NCI-H187 treated with DMSO at 0.1 percent for 48 hours (cell line): ENCODE measurements at places on chromosomes 16 and 17.

DNA sequence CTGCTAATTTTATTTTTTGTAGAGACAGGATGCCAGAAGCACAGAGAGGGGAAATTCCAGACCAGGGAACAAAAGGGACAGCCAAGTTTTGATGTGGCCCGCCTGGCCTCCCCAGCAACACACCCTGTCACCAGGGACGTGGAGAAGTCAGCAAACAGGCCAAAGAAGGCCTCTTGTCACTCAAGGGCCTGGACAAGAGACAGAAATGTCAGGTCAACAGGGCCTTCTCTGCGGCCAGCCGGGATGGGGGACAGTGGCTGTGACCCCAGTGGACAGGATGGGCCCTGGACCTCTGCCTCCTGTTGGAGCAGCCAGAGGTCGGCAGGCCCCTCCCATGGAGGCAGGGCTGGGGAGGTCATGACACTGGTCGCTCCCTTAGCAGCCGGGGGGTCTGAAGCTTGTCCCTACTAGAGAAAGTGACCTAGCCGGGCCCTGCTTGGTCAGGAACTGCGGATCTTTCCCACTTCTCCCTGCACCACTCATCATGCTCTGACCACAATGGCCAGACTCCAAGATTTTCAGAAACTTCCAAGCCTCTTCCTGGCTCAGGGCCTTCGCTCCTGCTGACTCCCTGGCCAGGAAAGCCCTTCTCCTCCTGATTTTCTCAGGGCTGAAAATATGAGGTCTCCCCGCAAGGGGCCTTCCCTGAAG, 9.2 kb upstream of the TVP23A start:
- no peak for DNase-seq

DNA sequence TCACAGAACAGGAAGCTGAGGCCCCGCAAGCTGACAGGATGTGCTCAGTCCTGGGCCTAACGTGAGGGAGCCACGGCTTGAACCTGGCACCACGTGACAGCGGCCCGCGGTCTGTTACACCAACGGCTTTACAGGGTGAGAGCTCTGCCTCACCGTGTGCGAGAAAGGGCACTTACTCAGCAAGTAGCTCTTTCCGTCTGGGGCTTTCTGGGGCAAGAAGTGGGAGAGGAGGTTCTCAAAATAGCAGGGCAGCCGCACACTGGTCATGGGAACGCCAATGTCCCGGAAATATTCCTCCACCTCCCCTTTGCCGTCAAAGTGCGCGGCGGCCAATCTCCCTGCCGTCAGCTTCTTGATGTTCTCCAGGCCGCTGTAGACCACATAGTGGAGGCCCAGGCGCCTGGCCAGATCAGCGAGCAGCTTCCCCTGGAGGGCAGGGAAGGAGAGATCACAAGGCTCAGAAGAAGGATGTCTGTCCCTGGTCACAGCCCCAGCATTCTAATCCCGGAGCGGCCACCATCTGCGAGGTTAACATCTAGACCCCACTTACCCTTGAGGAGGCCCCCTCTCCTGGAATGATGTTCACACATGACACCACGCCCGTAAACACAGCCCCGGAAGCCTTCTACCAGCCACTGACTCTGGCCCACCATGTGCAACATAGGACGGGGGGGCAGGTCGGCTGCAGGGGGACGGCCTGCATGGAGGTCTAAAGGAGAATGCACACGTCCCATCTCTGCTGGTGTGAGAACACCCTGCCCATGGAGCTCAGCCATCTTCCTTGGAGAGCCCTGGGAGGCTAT, 8.2 kb downstream of the NMRAL1 start:
- no peak for DNase-seq

DNA sequence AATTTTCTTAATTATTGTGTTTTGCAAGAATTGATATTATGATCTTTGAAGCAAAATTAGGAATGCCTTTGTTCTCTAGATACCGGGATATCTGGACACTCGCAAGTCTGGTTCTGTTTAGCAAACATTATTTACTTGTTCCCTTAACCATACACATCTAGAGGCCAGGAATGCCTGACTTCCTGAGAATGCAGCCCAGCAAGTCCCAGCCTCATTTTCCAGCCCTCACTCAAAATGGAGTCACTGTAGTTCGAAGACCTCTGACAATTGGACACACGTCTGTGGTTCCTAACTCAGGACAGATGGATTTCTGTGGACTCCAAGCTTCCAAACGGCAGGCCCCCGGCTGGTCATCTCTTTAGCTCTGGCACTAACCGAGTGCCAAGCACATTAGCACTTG, 355.4 kb upstream of the RBFOX1 start:
- DNase-seq = no peak

DNA sequence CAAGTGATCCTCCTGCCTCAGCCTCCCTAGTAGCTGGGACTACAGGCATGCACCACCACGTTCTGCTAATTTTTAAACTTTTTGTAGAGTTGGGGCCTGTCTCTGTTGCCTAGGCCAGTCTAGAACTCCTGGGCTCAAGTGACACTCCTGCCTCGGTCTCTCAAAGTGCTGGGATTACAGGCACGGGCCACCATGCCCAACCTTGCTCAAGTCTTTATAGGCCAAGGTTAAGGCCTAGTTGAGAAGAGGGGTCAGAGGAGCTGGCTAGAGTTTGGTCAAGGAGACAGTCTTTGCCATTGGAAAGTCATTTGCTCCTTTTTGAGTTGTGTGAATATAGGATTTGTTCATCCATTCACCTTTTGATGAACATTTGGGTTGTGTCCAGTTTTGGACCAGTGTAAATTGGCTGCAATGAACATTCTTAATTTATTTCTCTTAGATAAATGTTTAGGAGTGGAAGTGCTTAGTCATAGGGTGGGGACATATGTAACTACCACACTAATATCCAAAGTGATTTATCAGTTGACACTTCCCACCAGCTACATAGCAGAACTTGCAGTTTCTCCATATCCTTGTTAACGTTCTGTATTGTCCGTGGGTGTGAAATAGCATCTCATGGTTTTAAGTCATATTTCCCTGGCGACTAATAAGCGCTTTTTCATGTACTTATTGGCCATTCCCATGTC, 30.7 kb upstream of the ARHGAP17 start:
- DNase-seq = no peak
